ENCODE measurements at places on chromosomes 3 and 15.

DNA sequence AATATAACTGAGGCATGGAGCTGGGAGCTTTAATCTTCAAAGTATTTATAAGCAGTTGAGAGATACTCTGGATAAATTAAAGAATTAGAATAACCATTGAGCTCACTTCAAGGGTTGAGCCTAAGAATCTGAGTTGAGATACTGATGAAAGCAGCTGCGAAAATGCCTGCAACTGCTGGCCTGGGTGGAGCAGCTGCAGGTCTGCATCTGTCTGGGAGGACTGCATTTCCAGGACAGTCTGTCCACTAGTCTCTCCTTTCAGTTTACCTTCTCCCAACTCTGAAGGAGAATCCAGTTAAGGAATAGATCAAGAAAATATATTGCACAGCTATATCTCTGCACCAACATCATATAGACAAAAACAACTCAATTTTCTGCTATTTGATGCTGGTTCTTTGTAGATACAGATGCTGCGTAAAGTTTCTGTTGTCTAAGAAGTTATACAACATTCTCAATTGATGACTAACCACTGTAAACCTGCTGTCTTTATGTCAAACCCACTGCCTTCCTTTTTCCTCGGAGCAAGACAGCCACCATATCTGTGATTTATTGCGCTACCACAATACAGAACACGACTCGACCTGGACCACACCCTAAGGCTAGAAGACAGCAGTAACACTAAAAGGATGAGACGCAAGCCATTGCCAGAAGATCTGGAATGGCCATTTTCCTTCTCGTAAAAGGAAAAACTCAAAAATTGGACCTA, 245.1 kb downstream of the MAGI1 start:
- no peak for DNase-seq

DNA sequence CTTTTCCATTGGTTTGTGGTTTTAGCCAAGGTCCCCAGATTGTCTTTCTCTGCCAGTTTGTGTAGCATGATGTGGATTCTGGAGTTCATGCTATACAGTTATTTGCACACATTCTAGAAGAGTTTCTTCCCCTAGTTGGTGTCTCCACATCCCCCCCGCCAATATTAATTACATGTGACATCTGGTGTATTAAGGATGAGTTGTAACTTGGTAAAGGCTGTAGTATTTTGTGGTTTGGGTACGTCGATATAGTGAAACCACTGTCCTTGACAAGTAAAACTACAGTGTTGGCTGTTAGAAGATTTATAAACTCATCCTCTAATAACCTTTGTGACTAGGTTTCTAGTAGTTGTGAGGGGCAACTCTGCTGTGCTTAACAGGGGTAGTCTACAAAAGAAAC, 23.7 kb upstream of the P4HTM start:
- DNase-seq: no peak

DNA sequence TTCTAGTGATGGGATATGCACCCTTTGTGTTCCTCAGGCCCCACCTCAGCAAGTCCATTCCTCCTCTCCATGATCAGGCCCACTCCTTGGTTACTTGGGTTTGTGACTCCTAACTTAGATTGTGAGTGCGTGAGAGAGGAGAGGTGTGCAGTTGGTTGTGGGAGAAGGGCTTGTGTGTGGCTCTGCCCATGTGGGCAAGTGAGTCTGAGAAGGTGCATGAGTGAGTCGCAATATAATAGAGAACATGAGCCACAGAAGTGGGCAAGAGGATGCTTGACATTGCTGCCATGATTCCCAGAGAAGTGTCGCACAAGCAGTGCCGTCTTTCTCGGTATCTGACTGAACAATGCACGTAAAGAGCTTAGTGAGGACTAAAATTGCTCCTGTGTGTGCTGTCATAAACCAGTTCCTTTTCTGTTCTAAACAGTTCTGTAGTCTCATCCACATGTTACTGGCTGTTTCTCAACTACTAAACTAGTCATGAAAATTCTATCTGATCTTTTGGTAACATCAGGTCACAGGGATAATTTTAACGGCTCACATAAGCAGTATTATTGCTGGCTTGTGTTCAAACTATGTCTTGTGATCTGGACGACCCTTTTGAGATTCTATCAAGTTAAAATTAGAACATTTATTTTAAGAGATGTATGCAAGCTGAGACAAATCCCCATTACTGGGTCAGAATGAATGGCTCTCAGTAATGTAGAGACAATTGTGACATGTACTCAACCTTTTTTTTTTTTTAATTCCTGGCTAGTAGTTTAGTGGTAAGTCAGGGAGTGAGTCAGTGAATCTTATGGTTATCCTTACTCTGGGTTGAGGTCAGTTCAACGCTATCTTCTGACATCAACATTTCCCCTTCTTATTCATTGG, 25.6 kb downstream of the GYG1 start:
- DNase-seq: no peak

DNA sequence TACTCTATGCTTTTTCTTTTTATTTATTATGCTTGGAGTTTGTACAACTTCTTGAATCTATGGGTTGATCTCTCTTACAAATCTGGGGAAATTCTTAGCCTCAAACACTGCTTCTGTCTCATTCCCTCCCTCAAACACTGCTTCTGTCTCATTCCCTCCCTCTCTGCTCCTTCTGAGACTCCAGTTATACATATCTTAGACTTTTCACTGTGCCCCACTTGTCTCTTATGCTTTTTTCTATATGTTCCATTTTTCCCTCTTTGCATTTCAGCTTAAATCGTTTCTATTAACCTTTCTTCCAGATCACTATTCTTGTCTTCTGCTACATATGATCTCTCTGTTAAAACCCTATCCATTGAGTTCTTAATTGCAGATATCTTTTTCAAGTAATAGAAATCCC, 50.4 kb downstream of the RFTN1 start:
- no peak for DNase-seq

DNA sequence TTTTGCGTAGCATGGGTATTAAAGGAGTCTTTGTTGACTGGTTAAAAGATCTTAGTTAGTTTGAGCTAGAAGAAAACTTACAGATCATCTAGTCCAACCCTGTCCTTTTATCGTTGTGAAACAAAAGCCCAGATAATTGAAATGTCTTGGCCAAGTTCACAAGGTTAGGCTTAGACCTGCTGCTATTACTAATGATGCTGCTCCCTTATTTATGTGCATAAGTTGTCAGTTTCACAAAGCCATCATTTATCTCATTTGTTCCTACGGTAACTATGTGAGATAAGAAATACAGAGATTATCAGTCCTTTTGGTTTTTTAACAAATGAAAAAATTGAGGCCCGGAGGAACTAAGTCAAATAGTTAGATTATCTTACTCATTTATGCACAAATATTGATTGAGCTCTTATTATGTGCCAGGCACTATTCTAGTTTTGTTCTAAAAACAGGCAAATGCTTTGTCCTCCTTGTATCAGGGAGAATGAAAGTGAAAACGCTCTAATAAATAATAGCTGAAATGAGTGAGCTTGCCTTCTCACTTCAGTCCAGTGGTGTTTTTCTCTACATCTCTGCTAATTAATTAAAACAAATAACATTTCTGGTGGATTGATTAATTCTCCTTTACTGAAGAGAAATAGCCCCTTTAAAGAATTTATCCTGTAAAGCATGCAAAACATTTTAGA, 49.1 kb upstream of the TPRG1 start:
- DNase-seq: no peak

- no peak for DNase-seq
These were observed 472.8 kb downstream of the SHQ1 start for GRCh38 chr3:72375237-72376076.

GRCh38 chr3:152656972-152657355, 178.0 kb upstream of the P2RY1 start:
- DNase-seq: no peak

DNA sequence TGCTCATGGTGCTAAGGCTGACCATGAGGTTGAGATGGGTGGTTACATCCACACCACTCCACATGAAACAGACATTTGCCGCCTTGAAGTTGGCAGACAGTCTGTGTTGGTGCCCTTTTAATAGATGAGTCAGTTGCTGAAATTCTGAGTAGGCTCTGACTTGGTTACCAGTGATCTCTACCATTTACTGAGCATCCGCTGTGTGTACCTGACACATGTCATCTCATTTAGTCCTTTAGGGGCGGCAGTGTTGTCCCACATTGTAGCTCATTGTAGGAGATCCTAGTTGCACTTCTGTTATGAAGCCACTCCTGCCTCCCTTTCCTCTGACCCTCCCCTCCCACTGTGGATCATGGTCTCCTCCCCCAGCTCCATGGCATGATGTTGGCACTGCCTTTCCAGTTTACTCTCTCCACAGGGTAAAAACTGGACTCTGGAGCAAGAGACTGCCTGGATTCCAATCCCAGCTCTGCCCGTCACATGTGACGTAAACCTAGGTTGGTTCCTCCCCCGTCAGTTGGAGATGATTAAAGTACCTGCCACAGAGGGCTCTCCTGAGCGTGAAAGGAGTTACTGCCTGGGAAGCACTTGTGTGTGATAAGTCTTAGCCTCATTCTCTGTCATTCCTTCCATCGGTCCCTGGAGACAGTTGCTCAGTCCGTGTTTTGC, 21.6 kb downstream of the SLCO3A1 start:
- no peak for DNase-seq

DNA sequence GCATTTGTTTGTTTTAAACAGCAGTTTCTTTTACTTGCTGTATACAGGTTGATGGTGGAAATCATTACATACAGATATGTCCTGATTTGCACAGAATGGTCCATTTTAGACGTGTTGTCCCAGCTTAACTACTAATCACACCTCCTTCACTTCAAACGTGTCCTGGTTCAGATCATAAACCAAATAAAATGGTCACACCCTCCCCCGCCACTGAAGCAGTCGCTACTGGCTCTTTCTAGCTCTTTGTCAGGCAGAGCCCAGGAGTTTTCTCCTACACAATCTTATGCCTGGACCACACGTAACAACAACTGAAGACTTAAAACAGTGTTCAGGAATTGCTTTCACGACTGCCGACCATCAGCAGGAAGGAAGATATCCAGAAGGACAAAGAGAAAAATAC, 73.6 kb downstream of the MESD start:
- no peak for DNase-seq

GRCh38 chr3:52438579-52439425, 6.1 kb downstream of the SEMA3G start:
- no peak for DNase-seq

DNA sequence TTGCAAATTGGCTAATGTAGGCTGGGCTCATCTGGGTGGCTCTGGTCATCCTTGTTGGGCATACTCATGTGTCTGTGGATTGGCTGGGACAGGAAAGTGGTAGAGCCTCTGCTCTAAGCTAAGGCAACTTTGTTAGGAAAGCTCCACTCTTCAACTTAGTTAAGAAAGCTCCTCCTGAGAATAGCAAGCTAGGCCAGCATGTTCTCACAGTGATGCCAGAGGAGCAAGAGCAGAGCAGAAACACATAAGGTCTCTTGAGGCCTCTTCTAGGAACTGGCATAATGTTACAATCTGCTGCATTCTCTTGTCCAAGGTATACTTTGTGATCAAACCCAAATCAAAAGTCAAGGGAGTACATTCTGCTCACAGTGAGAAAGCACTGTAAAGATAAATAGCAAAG, 158.6 kb upstream of the RORA start:
- no peak for DNase-seq

DNA sequence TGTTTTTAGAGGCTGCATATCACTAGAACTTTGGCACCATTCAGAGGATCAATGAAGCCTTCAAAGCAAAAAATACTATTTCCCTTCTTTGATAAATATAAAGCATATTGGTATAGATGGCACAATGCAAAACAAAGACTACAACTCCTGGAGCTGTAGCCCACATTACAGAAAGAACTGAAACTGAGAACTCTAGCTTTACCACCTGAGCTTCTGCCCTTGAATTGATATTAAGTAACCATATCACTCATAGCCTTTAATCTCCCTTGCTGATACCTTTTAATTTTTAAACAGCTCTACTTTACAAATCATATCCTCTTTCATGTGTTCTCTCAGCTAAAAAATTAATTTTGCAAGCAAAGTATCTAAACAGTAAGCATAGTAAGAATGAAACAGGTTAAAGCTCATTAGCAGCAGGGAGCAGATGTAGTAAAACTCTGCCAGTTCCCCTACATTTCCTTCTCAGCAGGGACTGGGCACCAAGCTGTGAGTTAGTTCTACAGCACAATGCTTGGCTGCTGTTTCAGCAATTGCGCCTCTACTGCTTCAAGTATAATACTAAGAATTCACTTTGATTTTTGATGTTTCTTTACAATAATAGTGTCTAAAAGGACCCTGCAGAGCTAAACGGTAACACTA, 97.9 kb upstream of the NANOGP8 start:
- DNase-seq: no peak

- no peak for DNase-seq
These were observed 31.9 kb downstream of the CEP63 start for GRCh38 chr3:134517791-134518190.

GRCh38 chr3:146658841-146659240, 53.7 kb upstream of the PLSCR5 start:
- DNase-seq: no peak

DNA sequence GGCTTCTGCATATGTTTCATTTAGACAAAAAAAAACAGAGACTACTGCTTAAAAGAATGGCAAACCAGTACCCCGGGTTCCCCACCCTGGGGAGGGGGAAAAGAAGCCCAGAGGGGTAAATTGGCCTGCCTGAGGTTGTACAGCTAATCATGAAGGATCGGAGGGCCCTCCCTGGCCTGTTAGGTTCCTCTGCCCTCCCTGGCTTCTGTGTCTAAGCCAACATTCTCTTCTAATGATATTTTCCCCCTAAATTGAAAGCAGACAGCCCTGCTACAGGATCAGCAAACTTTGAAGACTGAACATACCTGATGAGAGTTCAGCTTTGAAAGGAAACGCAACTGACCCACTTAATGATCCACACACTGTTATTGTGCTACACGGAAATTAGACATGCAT, 2.5 kb downstream of the ARHGAP31 start:
- no peak for DNase-seq

GRCh38 chr15:26974120-26974780, 3.3 kb downstream of the GABRG3 start:
- peak; percentile 4 for DNase-seq

DNA sequence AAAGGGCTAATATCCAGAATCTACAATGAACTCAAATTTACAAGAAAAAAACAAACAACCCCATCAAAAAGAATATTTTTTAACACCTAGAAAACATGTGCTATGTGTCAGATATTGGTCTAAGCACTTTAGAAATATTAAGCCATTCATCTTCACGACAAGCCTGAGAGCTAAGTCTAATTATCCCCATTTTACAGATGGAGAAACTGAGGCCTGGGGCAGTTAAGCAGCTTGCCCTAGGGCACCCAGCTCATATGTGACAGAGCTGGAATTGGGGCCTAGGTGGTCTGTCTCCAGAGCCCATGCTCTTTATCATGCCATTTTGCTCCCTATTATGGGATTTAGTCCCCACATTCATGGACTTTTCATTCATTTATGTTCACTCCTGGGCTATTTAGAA, 92.8 kb downstream of the CYP19A1 start:
- no peak for DNase-seq

DNA sequence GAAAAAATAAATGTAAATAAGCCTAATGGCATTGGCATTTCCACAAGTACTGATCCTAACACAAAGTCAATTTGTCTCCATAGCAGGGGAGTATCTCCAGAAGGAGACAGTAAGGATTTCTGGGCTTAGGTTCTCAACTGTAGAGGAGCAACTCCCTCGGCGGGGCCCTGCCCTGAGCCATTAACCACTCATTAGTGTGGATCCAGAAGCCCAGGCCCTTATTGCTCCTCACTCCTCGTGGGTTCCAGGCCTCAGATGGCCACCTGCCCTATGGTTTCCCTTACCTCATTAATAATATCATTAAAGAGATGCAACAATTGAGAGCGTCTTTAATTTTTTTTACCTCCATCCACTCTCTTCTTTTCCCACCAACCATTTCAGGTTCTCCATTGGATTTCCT, 85.3 kb upstream of the CLDN18 start:
- DNase-seq: no peak

GRCh38 chr3:114565216-114565615, 271.4 kb downstream of the TIGIT start:
- DNase-seq: no peak

GRCh38 chr15:34116620-34117019, 14.7 kb downstream of the PGBD4 start:
- no peak for DNase-seq
